Stimulated activated CD4-positive, alpha-beta T cell treated with anti-CD3 and anti-CD28 coated beads, TNF-alpha, amount 100 ng/mL, for 48 hours (primary cell): ENCODE measurements at places on chromosomes 3 and 15.

DNA sequence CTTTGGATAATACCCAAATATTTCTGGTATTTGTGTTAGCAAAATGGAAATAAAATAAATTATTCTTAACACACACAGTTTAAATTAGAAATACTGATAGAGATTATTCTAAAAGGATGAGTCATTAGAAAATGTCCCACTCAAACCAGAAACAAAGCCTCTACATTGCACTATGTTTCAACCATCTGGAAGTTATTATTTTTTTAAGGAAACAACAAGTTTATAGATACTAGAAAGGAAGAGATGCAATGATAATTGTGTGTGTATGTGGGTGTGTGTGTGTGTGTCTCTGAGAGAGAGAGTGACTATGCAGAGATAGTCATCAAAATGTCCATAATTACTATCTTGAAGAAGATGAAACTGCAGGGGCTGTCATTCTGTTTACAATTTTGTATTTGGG, 1340.5 kb downstream of the ROBO1 start:
- no peak for DNase-seq

DNA sequence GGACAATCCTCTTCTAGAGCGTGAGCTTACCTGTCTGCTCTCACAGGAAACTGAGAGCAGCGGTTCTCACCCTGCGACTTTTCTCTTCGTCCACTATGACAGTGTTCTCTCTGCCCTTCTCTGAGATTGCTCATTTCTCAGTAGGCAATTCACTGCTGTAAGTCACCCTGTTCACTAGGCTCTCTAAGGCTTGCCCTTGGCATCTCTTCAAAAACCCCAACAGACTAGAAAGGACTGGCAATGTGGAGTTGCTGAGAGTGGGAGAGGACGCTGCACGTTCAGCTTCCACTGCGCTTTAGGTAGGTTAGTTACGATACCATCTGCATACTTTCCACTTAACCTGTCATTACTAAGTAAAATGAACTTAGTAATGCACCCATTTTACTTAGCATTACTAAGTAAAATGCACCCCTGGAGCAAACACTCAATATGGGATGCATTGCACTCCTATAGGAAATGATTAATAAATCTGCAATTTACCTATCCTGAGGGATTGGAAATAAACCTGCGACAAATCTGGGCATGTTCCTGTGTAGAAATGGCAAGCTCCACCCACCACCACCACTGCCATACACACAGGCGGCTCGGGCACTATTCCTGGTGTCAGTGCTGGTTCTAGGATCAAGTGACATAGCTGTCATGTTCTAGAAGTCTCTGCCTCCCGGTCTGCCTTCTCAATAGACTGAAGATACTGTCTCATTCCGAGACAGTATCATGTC, 21.4 kb downstream of the XPC start:
- no peak for DNase-seq

DNA sequence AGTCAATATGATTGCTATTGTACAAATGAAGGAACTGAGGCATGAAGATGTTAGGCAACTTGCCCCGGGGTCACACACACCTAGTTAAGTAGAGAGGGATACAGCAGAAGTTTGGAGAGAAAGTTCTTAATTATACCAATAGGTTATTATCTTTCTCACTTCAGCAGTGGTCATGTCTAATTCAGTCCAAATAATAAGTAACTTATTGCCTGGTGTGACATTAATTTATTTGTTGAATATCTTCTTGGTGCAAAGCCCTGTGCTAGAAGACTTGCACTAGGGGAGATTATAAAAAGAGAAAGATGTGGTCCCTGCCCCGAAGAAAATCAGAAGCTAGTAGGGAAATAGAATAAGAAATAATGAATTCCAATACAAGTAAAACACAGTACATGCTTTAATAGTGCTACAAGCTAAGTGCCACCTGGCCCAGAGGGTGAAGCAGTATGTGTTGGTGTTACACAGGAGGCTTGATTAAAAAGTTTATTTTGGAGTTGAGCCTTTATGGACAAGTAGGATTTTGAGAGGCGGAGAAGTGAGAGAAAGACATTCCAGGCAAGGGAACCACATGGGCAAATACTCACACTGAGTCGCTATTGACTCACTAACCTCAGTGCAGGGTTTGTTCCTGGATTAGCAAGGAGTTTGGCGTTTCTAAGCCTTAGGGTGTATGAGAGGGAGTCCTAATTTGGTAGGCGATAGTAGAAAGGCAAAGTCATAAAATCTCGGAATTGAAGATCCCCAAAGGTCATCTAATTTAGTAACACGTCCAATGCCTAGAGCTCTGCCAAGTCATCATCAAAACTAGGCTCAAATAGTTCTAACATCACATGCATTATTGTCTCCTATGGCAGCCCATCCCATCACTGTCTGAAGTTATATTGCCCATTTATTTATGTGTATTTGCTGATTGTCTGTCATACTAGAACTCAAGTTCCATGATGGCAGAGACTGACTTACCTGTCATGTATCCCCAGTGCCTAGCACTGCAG, 19.2 kb upstream of the GSK3B start:
- no peak for DNase-seq

- no peak for DNase-seq
These were observed 170.8 kb downstream of the IGSF11 start for GRCh38 chr3:118863731-118864322.

GRCh38 chr3:72142028-72142427, 357.1 kb upstream of the PROK2 start:
- no peak for DNase-seq

- DNase-seq = no peak
These were observed at the start of gene RTP1 for GRCh38 chr3:187197335-187197649. RTP1 (plus strand) TSS chr3:187197486; CDS start chr3:187197516, 30 bp downstream.

- DNase-seq = no peak
These were observed 19.0 kb upstream of the AGBL1 start for GRCh38 chr15:86060674-86061073.

- DNase-seq = no peak
These were observed 8.1 kb upstream of the TKT start for GRCh38 chr3:53263907-53264306.

- no peak for DNase-seq
These were observed 45.8 kb downstream of the MITF start for GRCh38 chr3:69784954-69785514.

DNA sequence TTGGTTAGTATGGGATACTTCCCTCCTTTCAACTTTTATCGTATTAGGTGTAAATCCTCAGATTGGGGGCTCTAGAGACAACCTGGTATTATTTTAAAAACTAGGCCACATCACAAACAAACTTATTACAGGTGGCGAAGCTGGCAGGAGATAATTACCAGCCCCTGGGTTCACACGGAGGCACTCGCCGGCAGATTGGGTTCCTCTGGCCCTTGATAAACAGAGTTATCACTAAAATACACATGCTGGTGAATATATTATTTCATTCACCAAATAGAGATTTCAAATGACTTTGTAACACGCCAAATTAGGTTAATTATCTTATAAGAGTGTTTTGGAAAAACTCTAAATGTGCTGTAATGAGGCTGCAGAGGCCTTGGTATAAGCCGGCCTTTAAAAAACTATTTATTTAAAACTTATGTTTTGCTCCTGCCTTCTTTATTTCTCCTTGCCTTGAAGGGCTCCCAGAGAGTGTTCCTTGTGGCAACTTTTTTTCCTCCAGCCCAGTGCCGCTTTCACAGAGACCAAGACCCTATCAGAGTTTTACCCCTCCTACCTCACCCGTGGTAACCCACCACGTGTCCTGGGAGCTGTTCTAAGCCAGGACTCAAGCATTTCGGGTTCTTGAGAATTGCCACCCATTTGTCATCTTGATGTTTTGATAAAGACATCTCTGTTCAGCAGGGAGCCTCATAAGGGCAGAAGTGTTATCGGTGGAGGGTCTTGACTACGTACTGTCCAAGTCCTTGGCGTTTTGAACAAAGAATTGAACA, 468.6 kb upstream of the CFAP20DC start:
- DNase-seq = no peak

DNA sequence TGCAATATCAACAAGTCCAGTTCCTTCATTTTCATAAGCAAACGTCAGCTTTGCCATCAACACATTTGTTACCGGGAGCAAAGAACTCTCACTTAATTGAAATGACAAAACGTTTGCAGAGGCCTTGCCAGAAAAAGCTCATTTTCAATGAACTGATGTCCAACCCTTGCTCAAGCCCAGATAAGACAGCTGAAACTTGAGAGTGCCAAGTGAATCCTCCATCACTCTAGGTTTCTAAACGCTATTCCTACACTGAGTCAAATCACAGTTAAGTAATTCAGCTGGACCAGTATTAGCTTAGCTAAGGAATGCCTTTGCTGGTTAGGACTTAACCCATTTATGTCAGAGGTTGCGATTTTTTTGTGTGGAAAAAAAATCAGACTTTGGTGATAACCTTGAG, 11.5 kb downstream of the CHSY1 start:
- DNase-seq = no peak

DNA sequence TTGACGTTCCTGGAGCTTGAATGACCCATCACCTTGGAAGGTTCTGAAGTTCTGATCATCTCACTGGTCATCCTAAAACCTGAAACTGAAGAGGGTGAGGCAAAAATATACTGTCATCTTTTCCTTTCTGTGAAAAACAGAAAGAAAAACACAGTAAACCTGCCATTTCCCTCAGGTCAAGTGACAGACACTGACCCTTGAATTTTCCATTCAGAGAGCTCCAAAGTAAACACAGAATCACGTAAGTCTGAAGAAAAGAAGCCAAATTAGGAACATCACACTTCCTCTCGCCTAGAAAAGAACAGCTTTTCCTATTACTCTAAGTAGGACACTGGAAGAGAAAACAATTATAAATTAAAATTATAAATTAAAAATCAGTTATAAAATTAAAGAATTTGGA, 78.7 kb upstream of the TGFBR2 start:
- no peak for DNase-seq

DNA sequence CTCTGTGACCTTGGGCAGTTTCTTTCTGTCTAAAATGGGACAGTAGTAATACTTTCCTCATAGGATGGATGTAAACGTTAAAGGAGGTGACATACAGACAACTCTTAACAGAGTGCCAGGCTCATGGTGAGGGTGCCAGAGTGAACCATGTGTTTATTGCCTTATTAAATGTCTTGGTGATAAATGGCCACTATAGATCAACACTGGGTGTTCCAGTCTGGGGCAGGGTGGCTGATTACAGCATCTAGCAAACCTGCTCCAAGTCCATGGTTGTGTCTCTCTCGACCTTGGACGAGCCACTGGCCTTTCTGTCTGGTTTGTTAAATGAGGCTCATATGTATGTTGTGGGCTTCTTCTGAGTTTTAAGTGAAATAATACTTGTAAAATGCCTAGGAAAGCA, 75.1 kb downstream of the TRAK1 start:
- no peak for DNase-seq

DNA sequence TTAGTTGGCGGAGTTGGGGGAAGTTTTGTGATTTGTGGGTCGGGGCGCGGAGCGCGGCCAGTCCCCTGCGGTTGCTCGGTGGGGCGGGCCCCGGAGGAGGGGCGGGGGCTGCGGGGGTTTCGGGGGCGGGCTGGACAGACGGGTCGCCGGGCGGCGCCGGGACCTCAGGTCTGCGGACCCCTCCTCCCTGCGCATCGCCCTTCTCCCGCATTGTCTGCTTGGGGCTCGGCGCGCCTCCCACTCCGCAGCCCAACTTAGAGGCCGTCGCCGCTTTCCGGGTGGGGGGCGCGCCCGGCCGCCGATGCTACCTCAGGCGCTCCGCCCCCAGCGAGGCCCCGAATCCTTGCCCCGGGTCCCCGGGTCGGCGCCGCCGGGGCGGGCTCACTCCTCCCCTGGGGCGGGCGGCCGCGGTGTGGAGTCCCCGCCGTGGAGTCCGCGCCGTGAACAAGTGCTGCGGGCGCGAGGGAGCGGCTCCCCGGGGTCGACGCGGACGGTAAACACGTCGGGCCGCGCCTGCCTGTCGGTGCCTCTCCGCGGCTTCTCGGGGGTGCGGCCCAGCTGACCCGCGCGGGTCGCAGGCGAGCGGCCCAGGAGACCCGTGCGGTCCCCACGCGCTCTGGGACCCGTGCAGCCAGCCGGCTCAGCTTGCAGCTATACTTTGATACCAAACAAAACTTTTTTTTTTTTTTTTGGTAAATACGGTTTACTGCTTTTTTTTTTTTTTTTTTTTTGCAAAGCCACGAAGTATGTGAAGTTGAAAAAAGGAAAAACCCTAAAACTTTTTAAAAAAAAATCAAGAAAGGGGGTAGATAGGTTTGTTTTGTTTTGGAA, 624 bp downstream of the AKAP13 start:
- DNase-seq = peak; percentile 18

DNA sequence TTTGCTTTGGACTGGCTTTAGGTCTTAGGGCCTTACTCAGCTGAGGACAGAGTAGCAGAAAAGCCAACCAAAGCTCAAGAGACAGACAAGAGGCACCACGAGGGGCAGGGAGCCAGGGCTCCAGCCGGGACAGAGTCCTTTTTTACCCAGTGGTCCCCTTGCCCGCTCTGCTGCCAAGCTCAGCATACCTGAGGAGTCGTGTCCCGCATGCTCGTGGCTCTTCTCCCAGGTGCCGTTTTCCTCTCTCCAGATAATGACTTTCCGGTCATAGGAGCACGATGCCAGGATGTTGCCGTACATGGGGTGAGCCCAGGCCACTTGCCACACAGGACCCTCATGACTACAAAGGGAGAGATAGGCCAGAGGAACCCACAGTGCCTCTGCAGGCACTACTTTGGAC, 8.5 kb downstream of the SEC13 start:
- DNase-seq = no peak

DNA sequence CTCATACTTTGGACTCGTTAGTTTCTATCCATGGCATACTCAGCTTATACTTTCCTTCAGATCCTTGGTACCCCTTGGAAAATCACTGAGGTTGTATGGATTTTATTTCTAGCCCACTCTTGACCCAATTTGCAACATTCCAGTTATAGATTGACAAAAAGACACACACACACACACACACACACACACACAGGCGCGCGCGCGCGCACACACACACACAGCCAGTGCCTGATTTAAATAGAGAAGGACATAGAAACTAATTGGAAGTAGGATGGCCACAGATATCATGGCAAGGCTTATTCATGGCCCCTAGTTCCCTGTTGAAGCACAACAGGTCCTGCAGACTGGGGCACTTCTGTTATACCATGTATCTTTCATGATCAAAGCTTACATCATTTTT, 89.1 kb upstream of the CFAP20DC start:
- no peak for DNase-seq

DNA sequence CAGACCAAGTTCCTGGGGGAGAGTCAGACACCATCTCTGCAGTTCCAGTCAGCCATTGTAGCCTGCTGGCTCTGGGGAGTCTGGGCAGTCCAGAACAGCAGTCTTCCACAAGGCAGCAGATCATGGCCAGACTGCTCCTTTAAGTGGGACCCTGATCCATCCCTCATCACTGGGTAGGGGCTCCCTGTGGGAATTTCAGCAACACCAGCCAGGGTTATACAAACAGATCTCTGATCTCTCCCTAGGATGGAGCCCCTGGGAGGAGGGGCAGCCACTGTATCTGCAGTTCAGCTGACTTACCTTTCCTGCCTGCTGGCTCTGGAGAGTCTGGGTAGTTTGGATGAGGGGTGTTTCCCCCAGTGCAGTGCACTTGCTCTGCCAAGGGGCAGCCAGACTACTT, 42.1 kb upstream of the UNC13C start:
- no peak for DNase-seq

GRCh38 chr3:50210510-50211367, 5.7 kb downstream of the SLC38A3 start:
- no peak for DNase-seq

DNA sequence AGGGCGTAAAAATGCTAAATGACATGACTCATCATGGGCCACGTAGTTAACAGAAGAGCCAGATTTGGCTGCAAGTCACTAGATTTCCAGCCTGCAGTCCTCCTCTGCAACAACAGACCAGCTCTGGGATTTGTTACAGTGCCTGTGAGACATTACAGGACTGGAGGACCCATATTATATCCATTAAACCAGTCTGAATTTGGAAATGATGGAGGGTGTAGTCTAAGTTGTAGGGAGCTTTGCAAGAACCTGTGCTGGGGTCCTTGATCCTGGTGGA, 10.8 kb downstream of the ZNF774 start:
- no peak for DNase-seq
